ENCODE measurements at places on chromosomes 13 and 19. TPM values are rescaled to one million over a fixed set of nuclear protein-coding genes. Genes with fewer than 3 reads are reported as not detected.

Gene EBPL
- total RNA-seq: 82.9 TPM

Gene SLC10A2
- total RNA-seq: not detected

Gene RFXAP
- total RNA-seq: 7.5 TPM

Gene CDX2
- total RNA-seq: not detected

Gene MAST3
- total RNA-seq: 2.1 TPM

Gene FBXL12
- total RNA-seq: 27.3 TPM

Gene ZNF536
- total RNA-seq: 0.84 TPM

- no peak for DNase-seq
Observed at GRCh38 chr13:31503626-31504025, 235.7 kb upstream of the RXFP2 start.

GRCh38 chr13:42612021-42612765 is 38.2 kb downstream of the TNFSF11 start:
- DNase-seq: no peak

DNA sequence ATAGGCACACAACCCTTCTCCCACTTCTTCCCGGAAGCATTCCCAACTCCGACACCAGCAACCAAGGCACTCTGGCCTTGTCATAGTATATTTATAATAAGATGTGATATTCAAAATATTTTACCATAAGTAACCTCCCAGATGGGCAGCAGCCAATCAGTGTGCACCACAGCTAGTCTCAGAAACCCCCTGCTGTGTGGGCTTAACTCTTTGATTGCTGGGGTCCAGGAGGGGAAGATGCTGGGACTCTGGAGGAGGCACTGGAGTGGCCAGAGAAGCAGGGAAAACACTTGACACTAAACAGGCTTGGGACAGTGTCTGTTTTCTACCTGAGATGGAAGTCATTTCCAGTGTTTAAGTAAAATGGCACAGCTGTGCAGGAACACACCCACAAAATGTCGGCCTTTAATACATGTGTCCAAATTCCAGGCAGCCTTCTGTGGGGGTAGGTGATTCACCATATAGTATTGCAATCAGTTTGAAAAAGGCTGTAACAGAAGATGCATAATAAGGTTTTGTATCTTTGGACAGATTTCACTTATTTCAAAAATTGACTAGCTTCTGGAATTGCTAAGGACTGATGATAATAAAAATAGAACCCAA is 100.7 kb downstream of the MBNL2 start:
- DNase-seq: no peak

DNA sequence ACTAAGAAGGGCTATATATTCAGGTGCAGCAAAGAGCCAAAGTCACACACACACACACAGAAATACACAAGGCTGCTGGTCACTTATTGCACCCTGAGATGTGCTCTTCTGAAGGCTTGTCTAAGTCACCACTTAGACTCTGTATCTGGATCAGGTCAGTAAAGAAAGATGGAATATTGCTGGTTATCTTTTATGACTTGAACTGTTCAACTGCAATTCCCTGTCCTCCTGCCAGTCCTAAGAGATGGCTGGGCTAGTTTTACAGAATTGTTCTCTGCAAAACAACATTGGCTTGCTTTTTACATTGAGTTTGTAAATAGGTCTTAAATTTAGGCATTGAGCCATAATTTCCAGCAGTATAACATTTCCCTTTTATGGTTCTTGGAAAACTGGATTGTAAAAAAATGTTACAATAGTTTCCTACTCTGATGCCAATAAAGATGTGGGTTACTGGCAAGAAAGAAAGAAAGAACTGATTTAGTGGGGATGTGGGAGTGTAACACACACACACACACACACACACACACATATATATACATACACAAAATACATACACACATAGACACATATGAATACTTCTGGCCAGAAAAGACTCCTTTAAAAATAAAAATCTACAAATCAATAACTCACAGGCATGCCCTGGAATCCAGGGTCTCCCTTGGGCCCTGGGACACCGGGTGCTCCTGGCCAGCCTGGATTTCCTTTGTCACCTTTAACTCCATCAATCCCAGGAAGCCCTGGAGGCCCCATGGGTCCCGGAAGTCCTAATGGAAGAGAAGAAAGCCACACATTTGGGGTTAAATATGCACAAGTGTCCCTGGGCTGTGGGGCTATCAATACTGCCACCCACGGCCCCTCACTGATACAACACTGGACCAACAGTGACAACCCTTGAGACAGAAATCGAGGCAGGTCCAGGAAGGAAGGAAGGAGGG is 137.7 kb downstream of the COL4A1 start:
- no peak for DNase-seq

- no peak for DNase-seq
Observed at GRCh38 chr13:20980899-20981298, 78.4 kb upstream of the XPO4 start.

GRCh38 chr13:103403148-103403740 is 337.0 kb upstream of the SLC10A2 start:
- no peak for DNase-seq

- no peak for DNase-seq
Observed at GRCh38 chr19:6056801-6057650, 53.3 kb downstream of the RFX2 start.

- DNase-seq: no peak
Observed at GRCh38 chr19:10920781-10921180, 7.7 kb downstream of the YIPF2 start.

DNA sequence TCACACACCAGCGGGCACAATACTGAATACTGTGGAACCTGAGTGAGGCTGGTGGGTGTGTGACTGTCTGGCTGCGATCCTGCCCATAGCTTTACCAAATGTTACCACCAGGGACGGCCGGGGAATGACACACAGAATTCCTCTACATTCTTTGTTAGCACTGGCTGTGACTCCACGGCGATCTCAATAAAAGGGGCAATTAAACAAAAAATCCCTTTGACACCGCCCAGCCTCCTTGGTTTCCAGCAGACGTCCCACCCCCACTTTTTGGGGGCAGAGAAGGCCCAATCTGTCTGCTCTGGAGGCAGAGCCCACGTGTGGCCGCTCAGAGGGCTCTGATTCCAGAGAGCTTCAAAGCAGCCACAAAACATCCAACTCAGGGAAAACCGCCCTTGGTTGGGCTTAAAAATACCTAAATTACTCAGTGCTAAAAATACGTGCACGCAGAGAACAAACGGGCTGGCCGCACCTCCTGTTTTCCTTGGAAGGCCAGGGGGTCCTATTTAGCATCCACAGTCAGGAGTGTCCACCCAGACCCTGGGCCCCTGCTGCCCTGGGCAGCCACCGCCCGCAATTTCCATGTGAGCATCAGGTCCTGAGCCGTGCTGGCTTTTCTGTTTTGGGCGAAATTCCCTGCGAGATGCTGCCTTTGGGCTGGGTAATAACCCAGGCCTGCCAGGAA is 47.8 kb downstream of the GADD45B start:
- peak; percentile 54 for DNase-seq

- DNase-seq: no peak
Observed at GRCh38 chr19:42455086-42455485, 12.3 kb upstream of the CXCL17 start.

DNA sequence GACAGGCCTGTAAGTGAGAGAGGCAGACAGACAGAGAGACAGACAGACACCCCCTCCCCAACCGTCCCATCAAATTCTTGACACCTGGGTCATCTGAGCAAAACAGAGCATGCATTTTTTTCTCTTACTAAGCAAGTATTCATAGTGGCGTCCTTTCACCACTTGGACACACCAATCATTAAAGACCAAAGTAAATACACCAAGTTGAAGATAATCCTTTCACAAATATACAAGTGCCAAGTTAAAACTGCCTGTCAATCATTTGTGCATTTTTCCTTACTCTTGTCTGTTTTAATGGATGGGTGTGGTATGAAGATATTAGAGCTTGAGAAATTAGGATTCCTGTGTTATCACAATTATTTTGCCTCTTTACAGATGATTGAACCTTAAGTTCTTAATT is 337.3 kb downstream of the ATP8A2 start:
- DNase-seq: no peak

- no peak for DNase-seq
Observed at GRCh38 chr13:94656766-94657165, 55.1 kb downstream of the GPR180 start.

DNA sequence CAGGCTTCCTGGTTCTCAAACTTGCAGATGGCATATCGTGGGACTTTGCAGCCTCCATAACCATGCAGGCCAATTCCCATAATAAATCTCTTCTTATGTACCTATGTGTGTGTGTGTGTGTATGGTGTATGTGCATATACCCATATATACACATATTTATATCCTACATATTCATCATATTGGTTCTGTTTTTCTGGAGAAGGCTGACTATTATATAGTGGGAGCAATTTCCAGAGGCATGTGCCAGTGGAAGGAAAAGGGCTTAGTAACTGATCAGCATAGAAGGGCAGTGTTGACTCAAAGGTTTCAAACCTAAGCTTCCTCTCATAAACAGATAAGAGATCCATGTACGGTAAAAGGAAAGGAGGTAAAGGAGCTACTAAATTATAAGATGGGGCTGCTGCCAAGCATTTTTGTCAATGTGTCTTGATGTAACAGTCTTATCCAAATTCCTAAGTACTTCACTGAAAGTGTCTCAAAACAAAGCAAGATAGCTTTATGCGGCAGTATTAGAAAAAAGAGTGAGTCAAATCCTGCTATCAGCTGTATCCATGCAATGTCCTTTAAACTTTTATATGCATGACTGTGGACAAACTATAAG is 432.1 kb downstream of the TBC1D4 start:
- DNase-seq: no peak

- DNase-seq: peak; percentile 49
Observed at GRCh38 chr13:53198017-53198416, 169.4 kb downstream of the OLFM4 start.

DNA sequence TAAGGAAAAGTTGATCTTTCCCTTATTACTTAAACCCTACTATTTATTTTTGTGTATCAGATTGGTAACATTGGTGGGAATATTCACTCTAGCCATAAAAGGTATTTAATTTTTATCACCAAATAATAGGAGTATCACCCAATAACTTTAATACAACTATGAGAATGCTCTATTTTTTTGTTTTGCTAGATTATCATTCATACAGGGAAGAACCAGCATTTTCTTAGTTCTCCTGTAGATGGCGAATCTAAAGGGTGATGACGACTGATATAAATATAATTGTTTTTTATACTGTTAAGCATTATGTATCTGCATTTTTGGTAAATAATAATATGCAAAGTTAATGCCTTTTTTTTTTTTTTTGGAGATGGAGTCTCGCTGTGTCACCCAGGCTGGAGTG is 7.9 kb upstream of the FRY start:
- no peak for DNase-seq

GRCh38 chr13:37194428-37194861 is 89.0 kb upstream of the CSNK1A1L start:
- no peak for DNase-seq

GRCh38 chr13:41827507-41828213 is 133.2 kb downstream of the VWA8 start:
- DNase-seq: no peak

DNA sequence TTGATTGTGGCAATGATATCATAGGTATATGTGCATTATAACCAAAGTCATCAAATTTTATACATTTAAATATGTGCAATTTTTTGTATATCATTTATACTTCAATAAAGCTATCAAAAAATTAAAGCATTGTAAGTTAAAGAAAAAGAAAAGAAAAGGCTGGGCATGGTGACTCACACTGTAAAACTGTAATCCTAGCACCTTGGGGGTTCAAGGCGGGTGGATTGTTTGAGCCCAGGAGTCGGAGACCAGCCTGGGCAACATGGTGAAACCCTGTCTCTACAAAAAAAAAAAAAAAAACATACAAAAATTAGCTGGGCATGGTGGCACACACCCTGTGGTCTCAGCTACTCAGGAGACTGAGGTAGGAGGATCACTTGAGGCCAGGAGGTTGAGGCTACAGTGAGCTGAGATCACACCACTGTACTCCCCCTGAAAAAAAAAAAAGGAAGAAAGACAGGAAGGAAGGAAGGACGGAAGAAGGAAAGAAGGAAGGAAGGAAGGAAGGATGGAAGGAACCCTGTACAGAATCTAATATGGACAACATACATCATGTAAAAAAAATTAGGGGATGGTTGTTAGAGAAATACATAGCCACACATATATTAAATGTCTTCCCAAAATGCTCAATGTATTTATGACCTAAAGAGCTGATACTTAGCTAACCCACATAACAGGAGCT is 21.7 kb upstream of the SLC25A30 start:
- no peak for DNase-seq

- DNase-seq: no peak
Observed at GRCh38 chr13:111076155-111077013, 38.7 kb upstream of the ARHGEF7 start.

DNA sequence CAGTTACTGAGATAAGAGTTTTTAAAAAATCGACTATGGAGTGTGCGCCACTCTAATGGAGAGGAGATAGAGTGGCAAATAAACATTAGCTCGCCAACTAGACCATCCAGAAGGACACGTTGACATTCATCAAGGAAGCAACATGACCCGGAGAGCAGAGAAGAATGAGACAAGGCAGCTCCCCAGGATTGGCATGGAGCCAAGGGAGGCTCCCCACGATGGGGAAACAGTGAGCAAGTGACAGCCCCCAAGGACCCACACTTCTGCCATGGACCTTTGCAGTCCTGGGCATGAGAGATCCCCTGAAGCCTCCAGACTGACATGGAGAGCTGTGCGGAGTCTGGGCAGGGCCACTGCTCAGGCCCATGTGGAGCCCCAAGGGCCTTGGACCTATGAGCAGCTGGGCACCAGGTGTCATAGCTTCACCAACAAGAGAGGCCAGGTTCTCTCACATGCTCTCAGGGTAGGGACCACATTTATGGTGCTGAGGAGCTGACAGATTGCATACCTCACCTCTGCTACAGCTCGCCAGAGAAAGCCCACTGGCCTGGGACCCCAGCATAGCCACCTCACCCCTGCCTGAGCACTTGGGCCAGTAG is 6.7 kb downstream of the SIGLEC6 start:
- no peak for DNase-seq

Measured in neural progenitor cell (in vitro differentiated cells).